Peyer's patch (tissue), 4 donors: ENCODE measurements at places on chromosomes 7 and 10.
A peak's percentile ranks its signal among the peaks of the same experiment; 100 is the strongest.

- DNase-seq = no peak
Observed at GRCh38 chr7:64881461-64882287, 21.4 kb upstream of the ZNF273 start.

DNA sequence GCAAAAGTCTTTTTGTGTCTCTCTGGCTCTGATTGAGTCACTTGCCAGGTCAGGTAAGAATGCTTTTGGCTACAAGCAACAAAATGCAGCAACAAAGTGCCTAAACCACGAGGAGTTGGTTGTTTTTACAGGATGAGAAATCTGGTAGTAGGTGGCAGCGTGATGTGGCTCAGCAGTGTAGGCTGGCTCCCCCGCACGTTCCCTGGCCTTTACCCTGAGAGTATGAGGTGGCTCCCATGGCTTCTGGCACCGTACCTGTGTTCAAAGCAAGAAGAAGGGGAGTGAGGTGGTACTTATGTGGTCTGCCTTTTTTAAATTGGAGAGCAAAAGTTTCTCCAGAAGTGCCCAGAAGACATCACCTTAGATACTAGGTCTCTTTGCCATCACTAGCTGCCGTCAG, 11.7 kb downstream of the PRKRIP1 start:
- DNase-seq = no peak

DNA sequence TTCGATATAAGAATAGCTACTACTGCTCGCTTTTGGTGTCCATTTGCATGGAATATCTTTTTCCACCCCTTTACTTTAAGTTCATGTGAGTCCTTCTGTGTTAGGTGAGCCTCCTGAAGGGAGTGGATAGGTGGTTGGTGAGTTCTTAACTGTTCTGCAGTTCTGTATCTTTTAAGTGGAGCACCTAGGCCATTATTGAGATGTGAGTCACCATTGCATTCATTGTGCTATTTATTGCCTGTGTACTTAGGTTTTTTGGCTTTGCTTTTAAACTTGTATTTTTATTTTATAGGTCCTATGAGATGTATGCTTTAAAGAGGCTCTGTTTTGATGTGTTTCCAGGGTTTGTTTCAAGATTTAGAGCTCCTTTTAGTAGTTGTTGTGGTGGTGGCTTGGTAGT, 1430.8 kb downstream of the REEP3 start:
- DNase-seq = no peak

DNA sequence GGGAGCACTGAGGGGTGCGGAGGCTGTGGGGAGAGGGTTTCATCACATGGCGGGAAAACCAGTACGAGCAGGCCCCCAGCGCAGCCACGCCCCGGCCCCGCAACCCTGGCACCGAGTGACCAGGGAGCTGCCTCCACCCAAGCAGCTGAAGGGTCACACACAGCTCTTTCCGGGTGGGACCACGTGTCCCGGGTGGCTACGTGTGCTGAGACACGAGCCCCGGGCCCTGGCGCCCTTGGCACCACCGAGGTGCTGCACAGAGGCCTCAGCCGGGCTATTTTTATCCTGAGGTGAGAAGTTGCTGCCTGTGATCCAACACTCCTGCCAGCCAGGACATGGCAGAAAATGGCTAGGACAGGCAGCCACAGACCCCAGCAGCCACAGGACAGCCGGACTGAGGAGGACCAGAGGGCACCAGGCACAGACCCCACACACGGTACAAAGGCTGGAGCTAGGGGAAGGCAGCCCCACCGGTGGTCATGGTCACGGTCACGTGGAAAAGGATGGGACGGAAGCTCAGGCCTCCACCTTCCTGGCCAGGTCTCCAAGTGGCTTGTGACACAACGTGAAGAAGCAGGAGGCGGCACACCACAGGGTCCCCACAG, 223.7 kb downstream of the MAD1L1 start:
- DNase-seq = no peak

GRCh38 chr7:151754142-151754590, 122.7 kb downstream of the PRKAG2 start:
- DNase-seq = peak; percentile 78

DNA sequence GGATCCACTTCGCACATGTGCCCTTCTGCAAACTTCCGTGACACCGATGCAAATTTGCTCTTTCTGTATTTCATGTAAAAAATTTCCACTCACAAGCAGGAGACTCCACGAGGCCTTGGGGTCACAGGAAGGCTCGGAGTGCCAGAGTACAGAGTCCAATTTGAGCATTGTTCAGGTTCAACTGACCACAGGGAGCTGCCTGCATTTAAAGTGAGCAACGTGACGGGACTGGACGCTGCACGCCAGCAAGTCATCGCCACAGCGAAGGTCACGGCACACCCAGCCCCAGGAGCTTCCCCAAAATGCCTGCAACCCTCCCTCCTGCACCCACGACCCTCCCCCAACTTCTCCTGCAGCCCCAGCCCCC, 41.5 kb upstream of the NKX6-2 start:
- peak; percentile 21 for DNase-seq

DNA sequence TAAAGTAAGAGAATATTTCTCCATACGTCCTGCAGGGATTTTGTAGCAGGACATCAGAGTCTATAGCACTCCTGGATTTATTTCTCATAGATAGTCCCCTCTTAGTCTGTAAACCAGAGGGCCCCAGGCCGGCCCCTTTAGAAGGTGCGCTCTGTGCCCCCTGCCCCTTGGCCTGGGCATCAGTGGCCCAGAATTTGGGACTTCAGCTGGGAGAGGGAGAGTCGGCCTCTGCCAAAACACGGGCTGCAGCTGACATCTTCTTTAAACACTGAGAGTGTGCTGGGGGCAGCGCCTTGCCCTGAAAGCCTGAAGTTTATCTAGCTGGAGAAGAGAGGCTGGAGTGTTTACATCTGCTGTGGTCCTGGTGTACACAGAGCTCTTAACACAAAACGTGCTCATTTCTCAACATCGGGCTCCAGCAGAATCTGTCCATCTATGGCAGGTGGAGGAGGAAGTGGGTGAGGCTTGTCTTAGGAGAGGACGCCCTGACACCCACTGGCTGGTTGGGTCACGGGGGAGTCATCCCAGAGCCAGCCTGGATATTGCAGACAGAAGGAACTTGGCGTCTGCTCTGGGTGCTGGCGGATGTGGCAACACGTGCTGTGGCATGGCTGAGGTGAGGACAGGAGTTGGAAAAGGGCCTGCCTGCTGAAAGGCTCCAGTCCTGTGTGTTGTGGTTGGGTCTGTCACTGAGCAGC, 5.0 kb upstream of the TACR2 start:
- DNase-seq = no peak

GRCh38 chr7:493661-494251, 25.9 kb downstream of the PDGFA start:
- peak; percentile 40 for DNase-seq
